Activated T-cell treated with anti-CD3 and anti-CD28 coated beads, Interleukin-2, amount 50 U/mL, for 24 hours (primary cell): ENCODE measurements at places on chromosomes 5 and 9.

GRCh38 chr5:166980666-166981065 lies 1310.8 kb upstream of the WWC1 start:
- no peak overlapping the region for H3K4me3 ChIP-seq
- no peak for DNase-seq
- H3K27me3 ChIP-seq: peaks cover 29% of the 10 kb centered on the region

DNA sequence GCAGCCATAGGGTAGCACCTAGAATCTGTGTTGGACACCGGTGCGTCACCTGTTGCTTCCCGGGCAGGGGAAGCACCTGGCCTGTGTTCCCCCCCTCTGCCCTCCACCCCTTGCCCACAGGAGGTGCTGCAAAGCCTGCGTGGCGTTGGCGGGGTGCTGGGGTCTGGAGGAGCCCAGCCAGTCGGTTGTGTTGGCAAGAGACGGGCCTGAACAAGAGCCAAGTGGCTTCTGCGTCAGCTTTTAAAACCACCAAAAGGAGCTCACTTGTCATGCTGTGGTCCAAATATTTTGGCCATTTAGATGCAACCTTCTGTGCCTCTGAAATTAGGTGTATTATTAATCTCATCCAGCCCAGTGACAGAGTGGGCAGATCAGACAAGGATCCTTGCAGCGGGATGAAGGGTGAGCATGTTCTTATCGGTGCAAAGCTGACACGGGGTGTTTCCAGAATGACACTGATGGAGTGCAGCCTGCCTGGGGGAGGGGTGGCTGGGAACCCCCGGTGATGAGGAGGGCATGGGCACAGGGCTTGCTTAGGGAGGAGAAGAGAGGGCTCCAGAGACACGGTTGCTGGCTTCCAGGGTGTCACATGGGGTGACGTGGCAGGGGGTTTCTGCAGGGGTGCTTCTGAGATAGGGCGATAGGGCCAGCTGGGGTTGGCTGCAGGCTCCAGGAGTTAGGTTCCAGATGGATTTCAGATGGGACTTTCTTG lies 9.7 kb upstream of the RXRA start:
- no peaks in the 10 kb centered on the region for H3K36me3 ChIP-seq
- no peak overlapping the region for H3K27ac ChIP-seq
- no peak overlapping the region for H3K4me3 ChIP-seq
- DNase-seq: no peak
- H3K27me3 ChIP-seq: peaks cover 8% of the 10 kb centered on the region

DNA sequence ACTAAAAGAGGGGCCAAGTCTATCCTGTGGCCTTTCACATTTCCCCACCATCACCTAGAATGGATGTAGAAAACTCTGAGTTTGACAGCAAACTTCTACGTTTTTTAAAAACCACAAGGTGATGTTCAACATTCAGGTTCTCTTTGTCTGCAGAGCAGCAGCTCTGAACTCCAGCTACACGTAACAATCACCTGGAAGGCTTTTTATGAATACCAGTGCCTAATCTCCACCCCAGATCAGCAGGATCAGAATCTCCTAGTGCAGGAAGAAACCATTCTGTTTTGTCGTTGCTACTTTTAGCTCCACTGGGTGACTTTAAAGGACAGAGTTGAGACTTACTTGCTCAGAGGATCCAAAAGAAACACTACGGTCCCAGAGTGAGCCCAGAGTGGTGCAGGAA lies 44.3 kb downstream of the EPB41L4A start:
- H3K36me3 ChIP-seq: no peaks in the 10 kb centered on the region
- no peak overlapping the region for H3K4me3 ChIP-seq
- peaks cover 22% of the 10 kb centered on the region for H3K27me3 ChIP-seq
- H3K27ac ChIP-seq: no peak overlapping the region
- no peak for DNase-seq

DNA sequence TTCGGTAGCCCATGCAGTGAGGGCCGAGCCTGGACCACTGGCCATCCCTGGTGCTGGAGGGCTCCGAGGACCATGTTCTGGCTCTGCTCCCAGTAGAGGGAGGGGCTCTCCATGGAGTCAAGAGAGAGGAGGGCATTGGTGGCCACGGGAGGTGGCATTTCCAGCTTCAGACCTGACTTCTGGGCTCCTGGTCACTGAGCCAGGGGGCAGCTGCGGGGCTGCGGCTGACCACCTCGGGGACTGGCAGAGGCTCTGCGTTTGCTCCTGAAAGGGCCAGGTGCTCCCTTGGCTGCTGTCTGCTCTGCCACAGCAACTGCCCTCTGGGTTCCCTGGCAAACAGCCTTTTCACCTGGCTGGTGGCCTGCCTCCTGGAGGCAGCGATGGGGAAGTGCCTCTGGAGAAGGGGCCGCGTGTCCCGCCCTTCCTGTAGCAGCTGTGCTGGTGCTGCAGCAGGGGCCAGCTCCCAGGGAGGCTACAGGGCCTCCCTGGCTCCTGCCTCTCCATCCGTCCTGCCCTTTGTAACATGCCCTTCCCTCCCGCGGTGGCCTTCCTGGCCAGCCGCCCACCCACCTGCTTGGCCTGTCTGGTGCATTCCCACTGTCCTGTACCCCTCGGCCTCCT lies 144.6 kb downstream of the CACNA1B start:
- H3K4me1 ChIP-seq: peaks cover 4% of the 10 kb centered on the region
- H3K27ac ChIP-seq: no peak overlapping the region
- no peak overlapping the region for H3K4me3 ChIP-seq

DNA sequence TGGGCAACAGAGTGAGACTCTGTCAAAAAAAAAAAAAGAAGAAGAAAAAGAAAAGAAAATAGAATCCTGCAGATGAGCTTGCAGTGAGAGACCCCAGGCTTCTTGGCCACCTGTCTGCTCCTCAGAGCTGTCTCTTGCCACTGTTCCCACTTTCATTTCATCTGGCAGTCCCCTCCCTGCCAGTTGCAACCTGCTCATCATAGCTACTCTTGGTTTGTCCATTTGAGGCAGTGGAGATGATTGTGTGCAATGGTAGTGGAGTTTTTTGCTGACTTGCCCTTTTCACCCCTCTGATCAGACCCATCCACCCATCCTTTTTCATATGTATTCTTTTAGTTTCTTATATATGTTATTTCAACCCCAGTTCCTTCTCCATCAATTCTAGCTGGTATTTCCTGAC lies 28.7 kb downstream of the ANKRD33B start:
- H3K36me3 ChIP-seq: no peaks in the 10 kb centered on the region
- H3K27me3 ChIP-seq: peaks cover 16% of the 10 kb centered on the region
- no peak for DNase-seq

DNA sequence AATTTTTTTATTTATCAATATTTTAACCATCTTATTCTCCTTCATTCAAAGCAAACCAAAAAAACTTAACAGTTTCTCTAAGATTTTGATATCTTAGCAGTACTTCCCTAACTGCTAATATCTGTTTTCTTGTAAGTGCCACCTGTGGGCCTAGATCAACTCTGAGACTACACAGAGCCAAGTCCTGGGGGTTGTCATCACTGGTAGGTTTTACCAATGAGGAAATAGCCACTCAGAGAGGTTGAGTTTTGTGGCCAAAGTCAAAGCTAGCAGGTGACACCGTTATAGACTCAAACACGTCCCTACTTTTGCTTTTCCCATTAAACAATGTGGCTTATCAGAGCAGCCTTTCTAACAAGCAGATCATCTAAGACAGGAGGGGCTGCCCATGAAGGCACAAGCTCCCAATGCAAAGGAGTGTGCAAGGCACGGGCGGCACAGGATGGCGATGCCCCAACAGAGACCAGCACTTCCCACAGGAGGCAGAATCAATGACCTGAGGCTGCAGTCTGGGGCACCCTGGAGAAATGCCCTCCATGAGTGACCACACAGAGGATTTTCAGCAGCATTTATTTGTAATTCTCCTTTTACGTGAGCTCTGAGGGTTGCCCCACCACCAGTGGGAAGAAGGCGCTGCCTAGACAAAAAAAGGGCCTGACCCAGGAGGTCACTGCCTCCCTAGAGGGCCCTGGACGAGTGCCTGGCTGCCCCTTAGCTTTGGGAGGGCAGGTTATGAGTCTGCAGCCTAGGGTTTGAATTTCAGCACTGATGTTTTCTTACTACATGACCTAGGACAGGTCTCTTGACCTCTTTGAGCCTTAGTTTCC lies 7.4 kb downstream of the TBC1D2 start:
- H3K27me3 ChIP-seq: no peaks in the 10 kb centered on the region
- no peak overlapping the region for H3K4me3 ChIP-seq
- H3K27ac ChIP-seq: no peak overlapping the region
- peaks cover 8% of the 10 kb centered on the region for H3K4me1 ChIP-seq

GRCh38 chr5:141633871-141634561 lies 2.6 kb downstream of the HDAC3 start:
- H3K27me3 ChIP-seq: no peaks in the 10 kb centered on the region
- peak overlapping the region; percentile 6 for H3K4me3 ChIP-seq
- peaks cover 43% of the 10 kb centered on the region for H3K4me1 ChIP-seq
- DNase-seq: no peak
- peaks cover 84% of the 10 kb centered on the region for H3K36me3 ChIP-seq

- H3K27me3 ChIP-seq: peaks cover 16% of the 10 kb centered on the region
- H3K4me1 ChIP-seq: no peaks in the 10 kb centered on the region
- no peak overlapping the region for H3K4me3 ChIP-seq
- H3K27ac ChIP-seq: no peak overlapping the region
These were observed 27.6 kb upstream of the ABLIM3 start for GRCh38 chr5:149113669-149114068.

DNA sequence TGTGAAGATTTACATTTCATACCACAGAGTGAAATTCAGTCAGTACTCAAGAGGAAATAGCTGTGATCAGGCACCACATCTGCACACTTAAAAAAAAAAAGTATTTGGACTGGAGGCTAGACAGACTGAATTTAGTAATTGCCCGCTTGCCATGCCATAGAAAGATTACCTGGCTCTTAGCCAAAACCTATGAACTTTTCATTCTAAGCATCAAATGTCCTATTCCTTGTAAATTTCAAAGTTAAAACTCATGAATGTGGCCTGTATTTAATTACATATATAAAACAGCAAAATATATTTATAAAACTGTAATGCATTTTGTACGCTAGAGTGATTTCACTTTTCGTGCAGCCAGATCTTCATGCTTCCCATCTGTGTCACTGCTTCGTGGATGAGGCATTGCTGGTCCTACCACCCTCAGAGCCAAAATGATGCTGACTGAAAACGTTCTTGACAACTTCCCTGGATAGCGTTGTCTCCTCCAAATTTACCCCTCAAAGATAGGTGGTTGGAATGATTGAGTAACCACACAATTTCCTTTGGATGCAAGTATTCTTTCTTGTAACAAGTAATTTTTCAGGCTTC lies 447.9 kb upstream of the SGCD start:
- no peak overlapping the region for H3K27ac ChIP-seq
- H3K36me3 ChIP-seq: no peaks in the 10 kb centered on the region
- H3K27me3 ChIP-seq: no peaks in the 10 kb centered on the region
- H3K4me3 ChIP-seq: no peak overlapping the region
- H3K4me1 ChIP-seq: no peaks in the 10 kb centered on the region
- DNase-seq: no peak

DNA sequence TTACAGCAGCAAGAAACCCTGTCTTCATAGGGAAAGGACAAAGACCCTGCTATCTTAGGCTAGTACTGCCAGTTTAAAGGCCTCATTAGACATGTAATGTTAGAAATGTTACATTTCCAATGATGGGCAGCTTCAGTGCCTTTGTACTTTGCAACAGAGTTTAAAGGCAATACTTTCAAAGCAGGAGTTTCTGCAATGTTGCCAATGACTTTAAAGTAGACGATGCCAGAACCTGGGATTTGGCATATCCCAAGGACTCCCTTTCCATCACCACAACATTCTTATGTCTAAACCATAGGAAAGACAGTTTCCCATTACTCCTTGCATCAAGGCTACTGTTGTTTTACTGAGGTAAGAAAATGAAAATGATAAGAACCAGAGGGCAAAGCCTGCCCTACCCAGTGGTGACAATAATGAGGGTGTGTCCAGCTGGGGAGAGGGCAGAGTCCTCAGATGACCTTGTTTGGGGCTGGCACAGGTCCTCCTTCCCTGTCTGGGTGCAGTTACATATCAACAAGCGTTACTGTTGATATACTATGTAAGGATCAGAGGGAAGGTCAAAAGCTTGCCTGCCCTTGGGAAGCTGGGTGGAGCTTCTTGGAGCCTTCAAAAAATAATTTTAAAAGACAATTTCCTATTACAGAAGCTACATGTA lies 27.5 kb upstream of the MLANA start:
- H3K4me3 ChIP-seq: no peak overlapping the region
- H3K4me1 ChIP-seq: no peaks in the 10 kb centered on the region
- H3K36me3 ChIP-seq: no peaks in the 10 kb centered on the region
- no peak overlapping the region for H3K27ac ChIP-seq
- no peaks in the 10 kb centered on the region for H3K27me3 ChIP-seq

- no peak overlapping the region for H3K27ac ChIP-seq
- DNase-seq: no peak
- H3K4me3 ChIP-seq: peak overlapping the region; percentile 45
- H3K27me3 ChIP-seq: peaks cover 17% of the 10 kb centered on the region
- no peaks in the 10 kb centered on the region for H3K36me3 ChIP-seq
These were observed 2.5 kb upstream of the ZNF608 start for GRCh38 chr5:124748687-124749594.

- peaks cover 52% of the 10 kb centered on the region for H3K4me1 ChIP-seq
- H3K36me3 ChIP-seq: no peaks in the 10 kb centered on the region
- no peaks in the 10 kb centered on the region for H3K27me3 ChIP-seq
- H3K27ac ChIP-seq: no peak overlapping the region
These were observed 28.2 kb downstream of the HAVCR1 start for GRCh38 chr5:157030692-157031091.

- peaks cover 91% of the 10 kb centered on the region for H3K36me3 ChIP-seq
- no peak for DNase-seq
- H3K4me1 ChIP-seq: peaks cover 35% of the 10 kb centered on the region
- no peak overlapping the region for H3K4me3 ChIP-seq
- no peaks in the 10 kb centered on the region for H3K27me3 ChIP-seq
These were observed 17.9 kb downstream of the TMEM167A start for GRCh38 chr5:83059341-83059740.

GRCh38 chr9:94139672-94140417 lies 55.6 kb downstream of the PTPDC1 start:
- H3K4me1 ChIP-seq: peaks cover 1% of the 10 kb centered on the region
- H3K4me3 ChIP-seq: no peak overlapping the region
- no peaks in the 10 kb centered on the region for H3K27me3 ChIP-seq
- H3K27ac ChIP-seq: no peak overlapping the region
- H3K36me3 ChIP-seq: no peaks in the 10 kb centered on the region
- DNase-seq: no peak

DNA sequence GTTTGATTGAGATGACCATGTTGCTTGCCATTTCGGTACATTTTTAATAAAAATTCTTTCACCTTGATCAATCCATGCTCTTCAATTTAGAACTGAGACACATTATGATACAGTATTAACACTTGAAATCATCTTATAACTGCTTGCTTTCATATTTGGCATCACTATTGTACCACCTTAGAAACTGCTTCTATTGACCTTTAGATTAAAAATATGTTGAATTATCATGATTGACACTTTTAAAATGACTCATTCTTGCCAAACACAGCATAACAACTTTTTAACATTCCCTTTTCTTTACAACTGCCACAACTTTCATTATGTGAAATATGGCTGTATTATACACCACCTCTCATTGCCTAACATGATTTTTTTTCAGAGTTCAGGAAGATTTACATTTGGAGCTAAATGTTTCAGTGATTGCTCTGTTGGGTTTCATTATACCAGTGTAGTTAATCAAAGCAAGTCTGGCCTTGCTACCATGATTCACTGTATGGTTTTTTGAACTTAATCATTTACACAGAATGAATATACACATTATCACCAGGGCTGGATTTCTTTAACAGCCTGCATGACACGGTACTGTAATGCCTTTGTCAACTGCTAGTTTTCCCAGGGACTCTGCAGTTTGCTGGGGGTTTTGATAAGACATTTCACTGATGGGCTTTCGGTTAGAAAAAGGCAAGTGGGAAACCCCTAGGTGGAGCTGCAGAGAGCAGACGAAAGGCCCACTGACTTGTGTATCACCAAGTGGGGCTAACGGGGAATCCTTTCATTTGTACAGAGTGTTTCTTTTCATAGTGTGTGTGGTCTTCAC lies 93.6 kb upstream of the TLE4 start:
- H3K27ac ChIP-seq: peak overlapping the region; percentile 14
- no peaks in the 10 kb centered on the region for H3K36me3 ChIP-seq
- H3K27me3 ChIP-seq: no peaks in the 10 kb centered on the region
- peaks cover 13% of the 10 kb centered on the region for H3K4me1 ChIP-seq
- H3K4me3 ChIP-seq: no peak overlapping the region
